ENCODE measurements at places on chromosomes 2 and 18.
A peak's percentile ranks its signal among the peaks of the same experiment; 100 is the strongest.

DNA sequence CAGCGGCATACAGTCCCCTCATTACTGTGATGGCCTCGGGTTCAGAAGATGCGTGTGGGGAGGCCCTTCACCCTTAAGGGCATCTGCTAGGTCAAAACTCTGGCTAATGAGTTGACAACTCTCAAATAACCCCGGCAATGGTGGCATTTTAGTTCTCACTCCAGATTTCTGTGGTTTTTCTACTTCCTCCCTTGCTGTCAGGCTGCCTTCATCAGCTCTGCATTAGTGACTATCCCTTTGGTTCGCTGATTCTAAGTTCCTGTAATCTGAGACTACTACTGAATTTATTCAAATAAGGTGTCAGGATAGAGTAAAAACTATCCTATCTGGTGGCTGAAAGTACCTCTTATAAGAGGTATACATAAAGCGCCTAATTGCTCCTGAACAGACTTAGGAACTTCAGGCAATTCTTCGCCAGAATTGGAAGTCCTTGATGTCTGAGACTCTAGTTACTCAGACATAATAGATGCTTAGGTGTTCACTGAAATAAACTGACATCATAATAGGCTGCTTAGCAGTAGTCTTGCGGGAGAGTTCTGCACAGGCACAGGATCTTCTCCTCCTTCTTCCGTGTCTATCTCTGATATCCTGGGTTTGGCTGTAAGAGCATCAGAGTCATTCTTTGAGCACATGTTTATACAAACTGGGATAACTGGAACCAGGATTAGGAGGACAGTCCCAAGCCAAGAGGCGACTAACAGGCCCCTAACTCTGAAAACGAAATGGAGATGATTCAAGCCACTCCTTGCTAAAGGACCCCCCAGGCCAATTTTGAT is 194.5 kb downstream of the DNER start:
- DNase-seq = no peak

GRCh38 chr2:71538656-71539265 is 85.4 kb downstream of the DYSF start:
- DNase-seq = no peak

GRCh38 chr2:63627866-63628265 is 39.1 kb downstream of the MDH1 start:
- no peak for DNase-seq

GRCh38 chr2:157784169-157784822 is 91.8 kb downstream of the ACVR1 start:
- peak; percentile 73 for DNase-seq

DNA sequence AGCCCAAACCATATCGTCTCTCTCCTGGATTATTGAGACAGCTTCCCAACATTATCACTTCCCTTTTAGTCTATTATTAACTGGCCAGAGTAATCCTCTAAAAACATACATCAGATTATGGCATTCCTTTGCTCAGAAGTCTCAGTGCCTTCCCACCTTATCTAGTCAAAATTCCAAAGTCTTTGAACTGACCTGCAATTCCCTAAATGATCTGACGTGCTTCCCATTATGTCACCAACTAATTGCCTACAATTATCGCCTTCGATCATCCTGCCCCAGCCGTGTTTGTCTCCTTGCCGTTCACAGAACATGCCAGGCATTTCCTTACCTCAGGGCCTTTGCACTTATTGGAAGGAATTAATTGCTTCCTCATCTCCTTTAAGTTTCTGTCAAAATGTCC is 332.4 kb downstream of the IRS1 start:
- DNase-seq = no peak

DNA sequence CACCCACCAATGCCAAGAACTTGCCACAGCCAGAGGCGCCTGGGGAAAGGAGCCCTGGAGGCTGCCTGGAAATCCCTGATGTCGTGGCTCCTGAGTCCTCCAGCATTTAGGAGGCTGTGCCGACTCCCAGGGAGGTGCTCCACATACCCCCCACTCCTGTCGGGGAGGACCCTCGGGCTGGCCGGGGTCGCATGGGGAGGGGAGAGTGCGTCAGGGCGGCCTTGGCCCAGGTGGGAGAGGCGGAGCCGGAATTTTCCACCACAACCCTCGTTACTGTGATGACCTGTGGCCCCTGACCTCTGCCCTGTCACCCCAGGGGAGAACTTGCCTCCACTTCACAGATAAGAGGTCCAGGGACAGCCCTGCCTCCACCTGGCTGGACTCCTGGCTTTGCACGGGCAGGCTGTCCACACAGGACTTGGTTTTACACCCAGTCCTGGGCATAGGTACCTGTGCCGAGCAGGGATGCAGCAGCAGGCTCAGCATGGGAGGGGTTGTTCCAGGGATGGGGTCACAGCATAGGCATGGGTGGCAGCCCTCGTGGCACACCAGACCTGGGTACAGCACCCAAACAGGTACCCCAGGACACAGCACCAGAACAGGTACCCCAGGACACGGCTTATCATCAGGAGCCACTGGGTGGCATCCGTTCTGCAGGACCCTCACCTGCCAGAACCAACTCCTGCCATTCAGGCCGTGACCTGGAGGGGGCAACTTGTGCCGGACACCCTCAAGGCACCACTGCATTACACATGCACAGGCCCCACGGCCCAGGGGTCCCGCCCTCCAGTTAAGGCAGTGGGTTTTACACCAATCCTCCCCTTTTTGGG is 12.3 kb upstream of the AGXT start:
- DNase-seq = no peak

DNA sequence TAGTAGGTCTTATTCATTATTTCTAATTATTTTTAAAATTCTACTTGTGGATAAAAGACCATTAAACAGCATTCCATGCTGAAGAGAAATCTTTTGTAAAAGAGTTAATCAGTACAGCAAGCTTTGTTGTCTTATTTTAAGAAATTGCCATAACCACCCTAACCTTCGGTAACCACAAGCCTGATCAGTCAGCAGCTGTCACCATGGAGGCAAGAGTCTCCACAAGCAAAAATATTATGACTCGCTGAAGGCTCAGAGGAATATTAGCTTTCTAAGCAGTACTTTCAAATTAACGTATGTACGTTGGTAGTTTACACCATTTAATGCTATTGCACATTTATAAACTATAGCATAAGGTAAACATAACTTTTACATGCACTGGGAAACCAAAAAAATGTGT is 650.5 kb upstream of the LINC00305 start:
- DNase-seq = no peak

GRCh38 chr2:169080250-169081069 is 11.1 kb downstream of the DHRS9 start:
- DNase-seq = no peak

DNA sequence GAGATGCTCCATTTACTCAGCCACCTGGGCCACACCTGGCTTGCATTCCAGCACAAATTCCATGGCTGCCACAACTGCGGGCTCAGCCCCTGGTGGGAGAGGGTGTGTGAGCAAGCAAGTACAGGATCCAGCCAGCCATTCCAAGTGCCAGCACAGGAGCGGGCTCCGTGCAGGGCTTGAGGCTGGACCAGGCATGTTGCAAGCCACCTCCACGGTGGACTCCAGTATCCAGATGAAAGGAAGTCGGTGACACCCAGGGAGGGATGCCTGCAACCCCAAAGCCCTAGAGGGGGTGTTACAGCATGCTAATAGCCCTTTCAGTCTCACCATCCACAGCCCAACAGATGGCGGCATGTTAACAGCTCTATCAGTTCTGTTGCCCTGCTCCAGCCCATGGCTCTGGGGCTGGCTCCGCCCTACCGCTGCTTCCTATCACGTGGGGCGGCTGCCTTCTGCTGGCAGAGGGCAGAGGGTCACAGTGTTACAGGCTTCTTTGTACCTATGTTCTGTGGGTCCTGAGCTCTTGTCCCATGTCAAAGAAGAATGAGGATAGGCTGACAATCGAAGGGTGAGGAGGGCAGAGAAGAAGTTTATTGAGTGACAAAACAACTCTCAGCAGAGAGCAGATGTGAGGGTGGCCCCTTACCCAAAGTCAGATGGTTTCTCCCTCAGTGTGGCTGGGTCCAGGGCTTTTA is 11.7 kb upstream of the GORASP2 start:
- DNase-seq = no peak

- DNase-seq = no peak
Measured at GRCh38 chr2:60745761-60746160, 10.3 kb upstream of the PAPOLG start.

DNA sequence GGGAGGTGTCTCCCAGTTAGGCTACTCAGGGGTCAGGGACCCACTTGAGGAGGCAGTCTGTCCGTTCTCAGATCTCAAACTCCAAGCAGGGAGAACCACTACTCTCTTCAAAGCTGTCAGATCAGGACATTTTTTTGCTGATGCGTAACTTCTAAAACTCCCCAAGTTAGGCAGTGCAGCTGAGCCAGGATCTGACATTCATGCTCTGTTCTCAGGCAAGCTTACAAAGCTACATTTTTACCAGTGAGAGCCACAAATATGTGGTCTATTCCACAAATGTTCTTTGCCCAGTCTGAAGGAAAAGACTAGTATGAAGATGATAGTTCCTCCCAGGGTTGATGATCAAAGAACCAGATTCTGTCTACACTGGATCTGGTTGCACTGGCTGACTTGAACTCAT is 184.1 kb downstream of the MTCL1 start:
- peak; percentile 41 for DNase-seq

- peak; percentile 63 for DNase-seq
Measured at GRCh38 chr2:36889795-36890194, 76.5 kb downstream of the STRN start.

DNA sequence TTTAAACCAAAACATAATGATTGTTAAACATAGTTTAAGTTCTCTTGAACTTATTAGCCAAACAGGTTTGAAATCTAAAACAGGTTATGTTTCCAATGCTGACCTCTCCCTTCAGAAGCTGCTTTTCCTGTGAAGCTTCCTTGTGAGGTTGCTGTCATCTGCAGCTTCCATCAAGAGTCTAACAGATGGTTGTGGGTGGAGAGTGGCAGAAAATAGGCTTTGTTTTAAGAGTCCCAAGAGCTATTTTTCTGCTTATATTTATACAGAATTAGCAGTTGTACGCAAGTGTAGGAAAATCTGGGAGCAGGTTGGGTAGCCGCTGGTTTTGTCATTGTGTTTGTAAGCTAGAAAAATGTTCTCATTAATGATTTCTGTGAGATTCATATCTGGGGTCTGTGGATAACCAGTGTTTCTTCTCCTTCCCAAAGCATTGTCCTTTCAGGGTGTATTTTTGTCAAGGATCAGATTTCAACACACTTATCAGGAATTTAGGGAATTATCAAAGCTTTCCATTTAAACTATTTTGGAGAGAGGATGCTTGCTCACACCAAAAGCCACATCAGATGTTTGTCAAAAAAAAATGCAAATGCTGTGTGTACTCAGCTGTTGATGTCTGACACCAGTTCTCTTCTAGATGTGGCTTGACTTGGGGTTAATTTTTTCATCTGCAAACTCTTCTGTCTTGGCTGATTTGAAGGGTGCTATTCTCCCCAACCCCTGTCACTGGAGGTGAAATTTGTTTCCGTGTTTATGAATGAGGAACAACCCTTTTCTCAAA is 78.1 kb upstream of the KIF5C start:
- no peak for DNase-seq

DNA sequence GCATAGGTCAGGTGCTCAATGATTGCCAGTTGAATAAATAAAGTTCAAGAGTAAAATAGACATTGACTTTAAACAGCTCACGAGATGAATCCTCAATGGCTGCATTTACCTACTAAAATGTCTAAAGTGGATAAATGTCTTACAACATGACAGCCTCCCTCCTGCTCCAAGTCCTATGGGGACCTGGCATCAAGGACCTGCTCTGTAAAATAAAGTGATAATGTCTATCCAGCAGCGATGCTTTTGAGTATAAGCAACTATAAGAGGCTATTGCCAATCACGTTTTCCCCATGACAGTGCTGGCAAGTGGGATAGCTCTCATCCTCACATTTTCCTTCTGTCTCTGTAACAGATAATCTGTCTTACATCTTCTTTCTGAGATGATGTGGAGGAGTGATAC is 37.0 kb downstream of the RASGRP3 start:
- no peak for DNase-seq

DNA sequence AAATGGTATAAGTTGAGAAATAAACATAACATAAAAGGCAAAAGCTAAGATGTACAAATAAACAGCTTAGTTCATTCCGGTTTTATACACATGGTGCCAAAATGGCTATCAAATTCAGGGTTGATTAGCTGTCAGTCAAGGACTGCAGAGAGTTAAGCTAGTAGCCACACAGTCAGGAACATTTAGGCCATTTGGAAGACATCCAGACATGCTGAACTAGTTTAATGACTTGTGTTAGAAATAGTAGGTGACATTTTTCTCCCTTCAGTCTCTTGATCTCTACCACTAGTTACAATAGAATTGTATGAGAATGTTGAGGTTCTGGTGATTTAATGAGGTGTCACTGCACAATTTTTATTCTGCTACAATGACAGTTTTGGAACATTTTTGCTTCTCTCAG is 394.4 kb upstream of the SPHKAP start:
- DNase-seq = no peak

- DNase-seq = no peak
Measured at GRCh38 chr2:172038121-172038520, 38.4 kb downstream of the METAP1D start.

GRCh38 chr2:39069890-39070465 is 50.9 kb downstream of the SOS1 start:
- no peak for DNase-seq

GRCh38 chr2:155060896-155061295 is 362.4 kb downstream of the KCNJ3 start:
- no peak for DNase-seq

DNA sequence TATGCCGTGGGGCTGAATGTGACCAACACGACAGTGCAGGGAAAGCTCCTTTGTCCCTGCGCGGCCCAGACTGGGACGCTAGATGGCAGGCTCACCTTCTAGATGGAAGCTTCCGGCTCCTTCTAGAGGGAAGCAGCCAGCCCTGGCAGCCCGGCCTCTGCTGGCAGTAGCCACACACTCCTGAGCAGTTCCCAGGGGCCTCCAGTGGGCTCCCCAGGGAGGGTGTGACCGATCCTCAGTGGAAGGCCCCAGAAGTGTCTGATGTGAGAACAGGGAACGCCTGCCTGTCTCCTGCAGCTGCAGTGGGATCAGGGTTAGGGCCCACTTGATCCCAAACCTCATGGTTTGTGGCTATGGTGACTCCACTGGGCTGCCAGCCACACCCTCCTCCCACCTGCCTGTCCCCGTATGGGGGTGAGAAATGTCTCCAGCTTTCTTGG is 48.5 kb upstream of the LRPPRC start:
- peak; percentile 59 for DNase-seq

- DNase-seq = no peak
Measured at GRCh38 chr2:58699411-58699810, 458.3 kb upstream of the FANCL start.

- DNase-seq = no peak
Measured at GRCh38 chr2:25323042-25323514, 18.6 kb downstream of the DNMT3A start.

DNA sequence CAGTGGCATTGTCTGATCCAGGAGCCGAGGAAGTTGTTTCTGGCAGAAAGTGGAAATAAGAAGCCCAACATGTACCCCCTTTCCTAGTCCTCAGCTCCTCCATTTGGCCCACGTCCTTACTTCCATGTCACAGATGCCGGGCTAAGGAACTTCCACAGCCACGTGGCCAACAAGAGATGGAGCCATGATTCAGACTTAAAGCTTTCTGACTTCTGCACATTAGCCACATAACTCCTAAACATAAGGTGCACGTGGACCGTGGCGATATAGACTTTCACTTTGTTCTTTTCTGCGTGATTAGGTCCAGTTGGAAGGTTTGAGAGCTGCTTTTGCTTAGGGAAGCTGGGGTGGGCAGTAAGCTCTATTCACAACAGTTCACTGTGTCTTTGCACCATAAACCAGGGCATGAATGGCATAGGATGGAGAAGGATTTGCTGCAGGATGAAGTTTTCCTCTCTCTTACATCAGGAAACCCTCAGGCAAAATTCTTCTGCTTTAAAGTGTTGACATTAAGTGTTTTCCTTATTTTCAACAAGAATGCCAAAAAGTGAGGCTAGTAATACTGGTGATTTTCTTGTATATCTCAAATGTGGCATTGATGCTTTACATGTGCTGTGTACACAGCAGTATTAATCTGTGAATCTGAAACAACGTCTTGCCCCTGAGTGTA is 61.2 kb upstream of the RBM44 start:
- DNase-seq = no peak

Measured in astrocyte of the cerebellum (primary cell).